ENCODE measurements at places on chromosomes 2 and 18.

DNA sequence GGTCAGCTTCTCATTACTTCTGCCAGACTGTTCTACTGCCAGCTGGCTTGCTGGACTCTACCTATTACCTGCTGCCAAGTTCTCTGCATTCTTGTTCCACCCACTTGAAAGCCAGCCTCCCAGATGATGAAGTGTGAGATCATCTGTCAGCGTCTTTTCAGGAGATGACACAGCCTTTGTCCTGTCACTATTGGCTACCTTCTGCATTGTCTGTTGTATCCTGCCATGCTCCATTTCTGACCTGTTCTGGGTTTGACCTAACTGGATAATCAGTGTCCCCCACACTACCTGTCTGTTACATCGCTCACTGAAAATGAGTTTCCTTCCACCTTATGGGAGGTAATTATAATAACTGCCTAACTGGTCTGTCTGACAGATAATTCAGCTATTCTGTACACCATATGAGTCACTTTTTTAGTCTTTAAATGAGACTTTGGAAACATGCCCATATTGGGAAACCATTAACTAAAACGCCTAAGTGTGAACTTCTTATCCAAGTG, 520.6 kb downstream of the METTL4 start:
- peaks cover 2% of the 10 kb centered on the region for H3K27me3 ChIP-seq
- no peak overlapping the region for H3K4me3 ChIP-seq
- H3K4me1 ChIP-seq = no peaks in the 10 kb centered on the region

- no peaks in the 10 kb centered on the region for H3K36me3 ChIP-seq
- H3K4me1 ChIP-seq = no peaks in the 10 kb centered on the region
- no peak for DNase-seq
- H3K27me3 ChIP-seq = no peaks in the 10 kb centered on the region
- H3K4me3 ChIP-seq = no peak overlapping the region
Observed at GRCh38 chr2:117785740-117786139, 28.8 kb upstream of the DDX18 start.

DNA sequence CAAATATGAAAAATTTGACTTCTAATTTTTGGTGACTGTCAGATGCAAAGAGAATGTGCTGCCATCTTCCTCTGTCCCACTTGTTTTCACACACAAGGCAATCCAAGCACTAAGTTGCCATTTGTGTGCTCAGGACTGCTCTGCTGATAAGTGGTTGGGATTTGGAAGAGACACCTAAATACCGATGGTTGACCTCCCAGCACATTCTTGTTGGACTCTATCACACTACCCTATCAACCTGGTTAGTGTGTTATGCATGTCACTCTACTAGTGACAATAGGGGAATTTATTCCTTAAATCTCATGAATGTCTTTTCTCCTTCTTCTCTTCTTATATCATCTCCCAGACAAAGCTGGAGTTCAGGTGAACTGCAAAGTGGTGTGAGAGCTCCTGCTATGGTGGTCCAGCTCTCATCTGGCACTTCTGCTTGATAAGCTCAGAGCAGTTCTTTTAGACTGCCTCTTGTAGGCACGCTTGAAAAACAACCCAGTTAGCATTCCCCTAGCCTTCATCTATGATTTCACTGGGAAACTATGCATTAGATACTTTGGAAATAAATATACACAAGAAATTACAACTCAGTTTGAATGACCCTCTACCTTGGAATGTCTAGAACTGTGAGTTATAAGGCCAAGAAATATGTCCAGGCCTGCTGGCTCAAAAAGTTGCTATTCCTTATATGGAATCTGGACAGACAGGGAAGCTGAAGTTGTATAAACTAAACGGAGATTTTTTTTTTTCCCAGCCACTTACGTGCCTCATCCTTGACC, 404.8 kb downstream of the MEIS1 start:
- H3K27me3 ChIP-seq = no peaks in the 10 kb centered on the region
- H3K4me1 ChIP-seq = peaks cover 2% of the 10 kb centered on the region
- no peaks in the 10 kb centered on the region for H3K36me3 ChIP-seq
- peak overlapping the region; percentile 83 for H3K27ac ChIP-seq
- no peak overlapping the region for H3K4me3 ChIP-seq

DNA sequence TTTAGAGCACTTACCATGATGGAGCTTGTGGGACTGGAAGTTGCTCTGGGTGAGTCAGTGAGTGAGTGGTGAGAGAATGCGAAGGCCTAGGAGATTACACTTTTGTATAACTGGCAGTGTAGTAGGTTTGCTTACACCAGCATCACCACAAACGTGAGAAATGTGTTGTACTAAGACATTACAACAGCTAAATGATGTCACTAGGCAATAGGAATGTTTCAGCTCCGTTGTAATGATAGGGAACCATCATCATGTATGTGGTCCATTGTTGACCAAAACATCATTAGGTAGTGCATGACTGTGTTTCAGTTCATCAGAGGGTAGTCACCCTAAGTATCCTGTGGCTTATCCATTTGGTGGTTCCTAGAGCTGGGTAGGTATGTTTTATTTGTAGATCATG, 11.9 kb downstream of the ZNF407 start:
- no peak overlapping the region for H3K27ac ChIP-seq
- no peaks in the 10 kb centered on the region for H3K4me1 ChIP-seq
- H3K36me3 ChIP-seq = no peaks in the 10 kb centered on the region
- DNase-seq = no peak
- H3K27me3 ChIP-seq = no peaks in the 10 kb centered on the region

- no peaks in the 10 kb centered on the region for H3K36me3 ChIP-seq
- H3K27ac ChIP-seq = no peak overlapping the region
- H3K27me3 ChIP-seq = no peaks in the 10 kb centered on the region
- H3K4me1 ChIP-seq = no peaks in the 10 kb centered on the region
- no peak overlapping the region for H3K4me3 ChIP-seq
Observed at GRCh38 chr2:48199070-48199469, 292.8 kb upstream of the FBXO11 start.

DNA sequence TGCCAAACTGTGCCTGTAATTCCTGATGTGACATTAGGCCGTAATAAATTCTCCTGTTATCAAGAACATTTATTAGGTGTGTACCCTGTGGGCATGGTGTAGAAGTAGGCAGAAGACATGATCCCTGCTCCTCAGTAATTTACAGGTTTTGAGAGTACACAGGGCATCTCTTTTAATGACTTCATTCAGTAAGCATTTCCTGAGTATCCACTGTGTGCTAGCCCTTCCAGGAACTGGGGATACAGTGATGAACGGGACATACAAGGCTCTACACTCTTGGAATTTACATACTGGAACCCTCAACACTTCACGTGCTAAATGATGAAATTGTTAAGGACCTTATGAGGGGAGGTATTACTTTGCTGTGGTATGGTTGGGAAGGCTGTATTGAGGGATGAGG, 30.2 kb downstream of the DIS3L2 start:
- no peaks in the 10 kb centered on the region for H3K36me3 ChIP-seq
- no peak overlapping the region for H3K4me3 ChIP-seq
- H3K27ac ChIP-seq = no peak overlapping the region
- H3K4me1 ChIP-seq = no peaks in the 10 kb centered on the region

DNA sequence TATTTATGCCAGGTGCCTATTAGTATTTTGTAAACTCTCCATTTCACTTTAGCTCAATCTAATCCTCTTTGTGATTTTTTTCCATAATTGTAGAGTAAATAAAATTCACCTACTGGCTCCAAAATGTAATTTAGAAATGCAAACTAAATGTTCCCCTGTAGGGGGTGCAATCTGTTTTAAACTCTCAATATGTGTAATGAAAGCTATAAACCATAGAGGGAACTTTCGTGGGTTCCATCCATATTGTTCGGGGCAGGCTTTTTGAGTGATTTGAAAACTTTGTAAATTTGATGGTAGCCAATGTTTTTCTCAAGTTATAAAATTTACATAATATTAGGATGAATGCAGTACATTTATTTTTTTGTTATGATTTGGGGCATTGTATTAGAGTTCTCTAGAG, 49.4 kb downstream of the TSPYL6 start:
- no peaks in the 10 kb centered on the region for H3K36me3 ChIP-seq
- no peaks in the 10 kb centered on the region for H3K27me3 ChIP-seq
- no peak for DNase-seq

DNA sequence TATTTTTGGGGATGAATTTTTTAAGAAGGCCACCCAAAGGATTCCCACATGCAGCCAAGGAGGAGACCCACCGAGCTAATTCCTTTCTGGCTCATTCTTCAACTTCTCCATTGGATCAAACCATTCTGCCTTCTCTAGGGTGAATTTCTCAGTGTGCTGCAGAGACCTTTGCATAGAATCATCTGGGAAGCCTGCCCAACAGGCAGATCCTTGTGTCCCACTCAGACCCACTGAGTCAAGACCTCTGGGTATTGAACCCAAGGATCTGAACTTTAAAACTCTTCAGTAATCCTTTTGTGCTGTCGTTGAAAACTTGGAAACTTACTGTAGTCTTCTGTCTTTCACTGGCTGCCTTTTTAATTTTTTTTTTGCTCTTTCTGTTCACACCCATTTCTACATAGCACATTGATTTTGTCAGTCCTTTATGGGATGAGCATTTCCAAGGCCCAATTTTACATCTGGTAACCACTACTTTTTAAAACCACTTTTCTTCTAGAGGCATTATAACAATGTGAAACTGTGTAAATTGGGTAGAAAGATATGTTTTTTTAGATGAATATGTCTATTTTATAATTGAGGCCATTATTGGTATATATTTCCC, 120.2 kb downstream of the TSN start:
- H3K4me1 ChIP-seq = no peaks in the 10 kb centered on the region
- no peak overlapping the region for H3K4me3 ChIP-seq
- H3K36me3 ChIP-seq = no peaks in the 10 kb centered on the region
- no peak overlapping the region for H3K27ac ChIP-seq

Measured in aorta (tissue), 5 donors.